Tongue (tissue), 3 donors: ENCODE measurements at places on chromosomes 3 and 15.

DNA sequence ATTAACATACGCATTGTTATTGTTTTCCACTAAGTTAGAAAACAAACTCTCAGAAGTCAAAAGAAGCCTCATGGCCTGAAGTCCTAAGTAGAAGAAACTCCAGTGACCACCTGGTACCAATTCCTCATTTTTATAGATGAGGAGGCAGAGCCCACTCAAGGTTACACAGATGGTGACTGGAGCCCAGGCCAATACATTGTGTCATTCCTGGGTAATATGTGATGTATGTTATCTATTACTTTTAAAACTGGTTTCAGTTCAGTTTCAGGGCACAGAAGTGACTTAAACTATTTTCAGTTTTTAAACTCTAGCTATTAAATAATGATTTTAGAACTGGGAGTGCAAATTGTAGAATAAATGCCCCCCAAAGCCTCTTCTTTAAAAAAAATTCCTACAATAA, 66.7 kb upstream of the STXBP5L start:
- DNase-seq, result no peak

DNA sequence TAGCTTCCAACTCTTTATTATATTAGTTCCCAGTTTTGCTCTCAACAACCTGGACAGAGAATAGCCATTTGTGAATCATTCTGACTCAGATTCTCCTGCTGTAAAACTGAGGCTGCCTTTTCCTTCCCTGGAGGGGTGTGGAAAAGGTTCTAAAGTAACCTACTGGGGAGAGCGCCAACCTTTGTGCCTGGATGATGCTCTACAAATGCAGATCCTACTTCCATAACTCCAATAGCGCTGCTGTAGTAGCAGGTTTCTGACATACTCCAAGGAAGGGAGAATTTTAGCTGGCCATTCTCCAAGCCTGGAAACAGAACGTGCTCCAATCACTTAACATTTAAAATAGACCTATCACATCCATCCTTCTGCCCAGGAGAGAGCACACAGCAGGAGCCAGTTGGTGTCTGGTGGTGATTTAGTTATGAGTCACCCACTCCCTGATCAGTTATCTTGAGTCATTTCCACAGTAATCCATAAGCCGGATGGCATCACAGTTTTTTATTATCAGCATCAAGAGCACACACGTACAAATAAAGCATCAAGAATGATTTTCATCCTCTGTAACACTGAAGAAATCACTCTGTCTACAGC, 38.3 kb downstream of the MYH15 start:
- no peak for DNase-seq

GRCh38 chr3:31448035-31448881, 84.5 kb upstream of the STT3B start:
- DNase-seq, result no peak

- no peak for DNase-seq
These were observed 56.2 kb downstream of the QTRT2 start for GRCh38 chr3:114112696-114113095.

DNA sequence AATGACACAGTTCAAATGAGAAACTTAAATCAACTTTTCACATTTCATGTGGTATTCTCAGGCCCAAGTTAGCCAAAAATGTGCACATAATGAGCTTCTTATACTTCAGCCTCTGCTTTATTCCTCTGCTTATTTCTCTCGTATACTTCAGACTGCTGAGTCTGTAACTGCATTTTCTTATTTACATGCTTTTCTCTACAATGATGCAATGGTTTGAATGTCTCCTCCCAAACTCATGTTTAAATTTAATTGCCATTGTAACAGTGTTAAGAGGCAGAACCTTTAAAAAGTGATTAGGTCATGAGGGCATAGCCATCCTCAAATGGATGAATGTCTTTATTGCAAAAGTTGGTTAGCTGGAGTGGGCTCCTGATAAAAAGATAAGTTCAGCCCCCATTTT, 184.2 kb downstream of the SUCLG2 start:
- no peak for DNase-seq

DNA sequence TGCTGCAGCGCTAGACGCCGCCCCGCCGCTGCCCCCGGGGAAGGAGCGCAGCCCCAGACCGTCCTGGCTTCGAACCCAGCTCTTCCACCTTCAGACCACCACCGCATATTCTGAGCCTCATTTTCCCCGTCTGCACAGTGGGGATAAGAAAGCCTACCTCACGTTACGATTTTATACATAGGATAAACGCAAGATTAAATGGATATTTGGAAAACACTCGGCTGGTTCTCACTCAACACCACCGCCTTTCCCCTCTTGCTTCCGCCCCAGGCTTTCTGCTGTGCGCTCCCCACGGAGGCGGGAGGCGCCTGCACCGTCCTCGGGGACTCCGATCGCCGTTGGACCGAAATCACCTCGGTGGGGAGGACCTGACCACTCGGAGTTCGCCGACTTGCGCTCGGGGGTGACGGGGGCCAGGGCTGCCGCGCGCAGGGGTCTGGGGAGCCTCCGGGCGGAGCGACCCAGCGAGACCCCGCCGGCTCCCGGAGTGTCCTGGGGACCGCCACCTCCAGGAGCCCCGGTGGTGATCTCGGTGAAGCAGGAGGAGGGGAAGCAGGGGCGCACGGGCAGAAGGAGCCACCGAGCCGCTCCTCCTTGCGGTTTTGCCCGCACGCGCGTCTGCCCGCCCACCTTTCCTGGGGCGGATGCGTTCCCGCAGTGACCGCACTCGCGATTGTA, 4.0 kb downstream of the FBXL22 start:
- DNase-seq, result no peak

GRCh38 chr3:57221883-57222282, 5.6 kb upstream of the APPL1 start:
- DNase-seq, result peak; percentile 46

GRCh38 chr3:196620161-196620604, 19.3 kb upstream of the NRROS start:
- no peak for DNase-seq

DNA sequence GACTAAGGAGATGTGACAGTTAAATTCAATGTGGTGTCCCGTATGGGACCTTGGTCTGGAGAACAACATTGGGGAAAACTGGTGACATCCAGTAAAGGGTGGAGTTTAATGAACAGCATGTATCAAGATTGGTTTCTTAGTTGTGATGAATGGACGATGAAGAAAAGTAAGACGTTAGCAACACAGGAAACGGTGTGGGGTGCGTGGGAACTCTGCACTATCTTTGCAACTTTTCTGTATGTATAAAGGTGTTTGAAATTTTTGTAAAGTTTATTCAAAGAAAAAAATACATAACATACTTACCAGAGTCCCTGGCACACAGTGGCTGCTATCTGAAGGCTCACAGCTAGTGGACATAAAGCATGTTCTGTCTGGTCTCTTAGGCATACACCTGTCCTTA, 6.1 kb upstream of the CCDC174 start:
- DNase-seq, result no peak

DNA sequence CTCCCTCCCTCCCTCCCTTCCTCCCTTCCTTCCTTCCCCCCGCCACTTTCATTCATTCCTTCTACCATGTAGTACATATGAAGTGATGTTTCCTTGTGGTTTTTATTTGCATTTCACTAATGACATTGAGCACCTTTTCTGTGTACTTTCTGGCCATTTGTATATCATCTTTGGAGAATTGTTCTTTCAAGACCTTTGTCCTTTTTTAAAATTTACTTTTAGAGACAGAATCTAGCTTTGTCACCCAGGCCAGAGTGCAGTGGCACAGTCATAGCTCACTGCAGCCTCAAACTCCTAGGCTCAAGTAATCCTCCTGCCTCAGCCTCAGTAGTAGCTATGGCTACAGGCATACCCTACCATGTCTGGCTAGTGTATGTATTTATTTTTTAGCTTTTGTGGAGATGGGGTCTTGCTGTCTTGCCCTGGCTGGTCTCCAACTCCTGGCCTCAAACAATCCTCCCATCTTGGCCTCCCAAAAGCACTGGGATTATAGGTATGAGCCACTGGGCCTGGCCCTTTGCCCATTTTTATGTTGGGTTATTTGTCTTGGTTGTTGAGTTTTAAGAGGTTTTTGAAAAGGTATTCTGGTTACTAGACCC, 42.0 kb upstream of the CTDSPL2 start:
- DNase-seq, result no peak

DNA sequence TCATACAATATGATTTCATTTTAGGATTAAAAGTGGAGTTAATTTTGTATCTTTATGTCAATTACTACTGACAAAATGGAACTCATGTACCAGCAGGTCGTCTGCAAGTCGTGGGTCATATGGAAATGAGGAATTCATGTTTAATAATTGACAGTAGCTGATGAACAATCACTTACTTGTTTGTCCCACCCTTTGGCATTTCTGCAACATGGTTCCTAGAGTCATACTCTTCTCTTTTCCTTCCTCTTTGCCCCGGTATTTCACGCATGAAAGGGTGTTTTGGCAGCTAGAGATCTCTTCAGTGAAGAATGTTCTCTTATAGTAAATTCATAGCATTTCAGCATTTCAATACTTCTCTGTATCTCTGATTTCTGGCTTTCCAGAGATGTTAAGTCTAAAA, 133.3 kb upstream of the SLC24A5 start:
- DNase-seq, result no peak

DNA sequence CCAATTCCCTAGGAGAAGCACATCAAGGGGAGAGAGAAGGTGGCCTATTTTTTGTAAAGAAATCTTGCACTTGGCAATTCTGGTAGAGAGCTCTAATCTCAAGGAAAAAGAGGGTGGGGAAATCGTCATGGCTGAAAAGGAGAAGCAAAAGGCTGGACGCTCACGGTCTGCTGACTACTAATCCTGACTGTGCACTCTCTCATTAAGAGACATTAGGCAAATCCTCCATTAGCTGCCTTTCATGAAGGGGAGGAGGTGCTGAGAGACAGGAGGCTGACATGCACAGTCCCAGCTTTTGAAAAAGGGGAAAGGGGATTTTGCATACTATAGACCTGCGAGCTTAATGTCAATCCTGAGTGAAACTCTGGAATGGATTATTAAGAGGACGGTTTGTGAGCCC, 170.0 kb downstream of the NR2F2 start:
- DNase-seq, result no peak

DNA sequence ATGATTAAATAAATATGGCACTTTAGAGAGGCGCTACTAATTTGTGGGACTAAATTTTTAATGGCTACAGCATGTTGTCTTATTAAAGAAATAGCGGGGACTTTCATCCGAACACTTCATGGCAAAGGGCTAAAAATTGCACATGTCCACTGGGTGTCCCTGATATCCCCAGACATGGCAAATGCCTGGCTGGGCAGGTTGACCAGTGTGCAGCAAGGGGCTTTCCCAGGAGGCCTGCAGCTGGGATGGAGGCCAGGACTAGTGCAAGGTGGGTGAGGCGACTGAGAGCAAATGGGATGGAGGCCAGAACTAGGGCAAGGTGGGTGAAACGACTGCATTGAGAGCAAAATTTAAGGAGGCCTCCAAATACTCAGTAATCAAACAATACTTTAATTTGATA, 167.4 kb upstream of the SMAD3 start:
- no peak for DNase-seq

DNA sequence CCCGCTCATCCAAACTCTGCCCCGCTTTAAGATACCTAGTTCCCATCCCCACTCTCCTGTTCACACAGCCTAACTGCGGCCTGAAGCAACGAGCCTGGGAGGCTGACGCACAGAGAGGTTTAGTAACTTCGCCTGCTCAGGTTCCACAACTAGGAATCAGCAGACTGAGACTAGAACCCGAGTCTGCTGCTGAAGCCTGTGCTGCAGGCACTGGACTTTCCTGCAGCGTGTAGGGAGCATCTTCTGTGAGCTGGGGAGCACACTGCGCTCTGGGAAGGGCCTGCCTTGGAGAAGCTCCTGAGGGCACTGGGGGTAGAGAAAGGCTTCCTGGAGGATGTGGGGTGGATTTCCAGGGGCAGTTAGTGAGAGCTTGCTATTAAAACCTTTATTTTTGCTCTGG, 4.8 kb upstream of the MAP6D1 start:
- no peak for DNase-seq

- no peak for DNase-seq
These were observed 245.3 kb downstream of the BBX start for GRCh38 chr3:107767897-107768605.

DNA sequence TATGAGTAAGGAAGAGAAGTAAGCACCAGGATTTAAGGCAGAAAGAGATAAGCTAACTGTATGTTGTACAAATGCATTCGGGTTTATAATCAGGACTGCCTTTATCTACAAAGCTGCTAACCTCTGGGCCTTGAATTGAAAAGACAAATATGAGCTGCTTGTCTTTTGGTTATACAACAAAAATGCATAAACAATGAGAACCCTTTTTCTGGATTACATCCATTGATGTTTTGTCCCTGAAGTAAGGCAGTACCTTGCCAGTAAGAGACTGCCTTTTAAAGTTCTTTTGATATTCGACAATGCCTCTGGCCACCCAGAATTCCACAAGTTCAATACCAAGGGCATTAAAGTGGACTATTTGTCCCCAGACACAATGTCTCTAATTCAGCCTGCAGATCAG, 280.7 kb downstream of the ZNF621 start:
- no peak for DNase-seq

DNA sequence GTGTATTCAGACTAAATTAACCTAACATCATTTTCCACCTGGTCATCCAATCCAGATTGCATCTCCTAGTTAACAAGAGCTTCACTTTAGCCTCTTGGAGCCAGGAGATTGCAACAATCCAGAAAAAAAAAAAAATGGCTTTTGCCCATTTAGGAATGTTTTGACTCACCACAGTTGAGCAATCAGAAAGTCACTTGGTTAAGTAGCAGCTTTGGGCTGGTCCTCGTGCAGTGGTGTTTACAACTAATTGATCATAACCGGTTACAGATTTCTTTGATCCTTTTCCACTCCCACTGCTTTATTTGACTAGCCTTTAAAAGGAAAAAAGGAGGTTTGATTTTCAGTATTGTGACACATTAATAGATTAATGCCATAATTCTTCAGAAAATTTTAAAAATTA, 688.8 kb upstream of the CCDC54 start:
- DNase-seq, result no peak

GRCh38 chr3:149258298-149258697, 36.7 kb upstream of the CP start:
- DNase-seq, result peak; percentile 70

DNA sequence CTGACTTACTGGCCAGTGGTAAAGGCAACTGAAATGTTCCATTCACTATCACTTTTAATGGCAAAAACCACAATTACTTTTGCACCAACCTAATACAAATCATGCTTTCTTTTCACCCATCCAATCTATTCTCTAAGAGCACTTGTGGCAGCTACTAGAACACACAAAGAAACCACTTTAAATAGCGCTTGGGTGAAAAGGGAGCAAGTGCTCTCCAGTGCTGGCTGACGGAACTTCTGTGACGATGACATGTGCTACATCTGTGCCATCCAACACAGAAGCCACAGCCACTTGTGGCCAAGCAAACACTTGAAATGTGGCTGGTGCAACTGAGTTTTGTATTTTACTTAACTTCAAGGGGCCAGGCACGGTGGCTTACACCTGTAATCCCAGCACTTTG, 18.9 kb downstream of the SH3BP5 start:
- DNase-seq, result no peak

DNA sequence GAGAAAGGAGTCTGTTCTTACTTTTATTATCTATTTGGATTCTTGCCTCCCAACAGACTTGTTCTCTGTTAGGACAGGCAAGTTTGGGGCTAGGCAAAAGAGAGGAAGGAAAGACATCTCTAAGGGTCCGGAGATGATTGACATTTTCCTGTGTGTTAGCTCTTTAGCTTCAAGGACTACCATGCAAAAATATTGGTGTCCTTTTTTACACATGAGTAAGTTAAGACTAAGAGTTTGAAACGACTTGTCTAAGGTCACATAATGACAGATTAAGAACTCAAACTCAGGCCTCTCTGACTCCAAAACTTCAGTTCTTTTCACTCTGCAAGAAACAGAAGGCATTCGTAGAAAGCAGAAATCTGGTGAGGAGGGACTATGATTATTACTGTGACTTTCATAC, 5.9 kb downstream of the LMCD1 start:
- DNase-seq, result no peak

GRCh38 chr3:130537673-130538304, 20.8 kb downstream of the COL6A6 start:
- peak; percentile 82 for DNase-seq
